Type B pancreatic cell (in vitro differentiated cells): ENCODE measurements at places on chromosomes 12 and 14. TPM values are rescaled to one million over a fixed set of nuclear protein-coding genes. Genes with fewer than 3 reads are reported as not detected.

DNA sequence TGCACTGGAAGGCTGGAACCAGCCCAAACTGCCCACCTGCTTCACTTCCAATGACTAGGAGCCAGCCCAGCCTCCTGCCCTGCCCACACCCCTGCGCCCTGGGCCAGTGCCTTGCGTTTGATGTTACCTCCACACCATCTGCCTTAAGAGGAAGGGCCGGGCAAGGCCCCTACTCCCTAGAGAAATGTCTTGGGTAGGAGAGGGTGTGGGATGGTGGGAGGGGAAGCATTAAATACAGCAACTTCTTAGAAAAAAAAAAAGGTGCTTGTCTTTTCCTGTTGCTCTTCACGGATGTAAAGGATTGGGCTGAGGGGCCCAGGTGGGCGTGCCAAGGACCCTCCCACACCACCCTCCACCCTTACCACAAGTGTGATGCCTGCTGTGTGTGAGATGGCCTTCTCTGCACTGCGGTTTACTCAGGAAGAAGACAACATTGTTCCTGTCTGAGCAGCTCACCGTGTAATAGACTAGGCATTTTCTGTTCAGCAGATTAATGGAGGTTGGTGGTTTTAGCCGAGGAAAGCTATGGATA, 99.9 kb downstream of the NINJ2 start:
- no peak for DNase-seq

- DNase-seq: no peak
Measured at GRCh38 chr14:50007123-50007903, 109.1 kb downstream of the VCPKMT start.

- DNase-seq: no peak
Measured at GRCh38 chr14:34103176-34103575, 152.3 kb upstream of the EGLN3 start.

DNA sequence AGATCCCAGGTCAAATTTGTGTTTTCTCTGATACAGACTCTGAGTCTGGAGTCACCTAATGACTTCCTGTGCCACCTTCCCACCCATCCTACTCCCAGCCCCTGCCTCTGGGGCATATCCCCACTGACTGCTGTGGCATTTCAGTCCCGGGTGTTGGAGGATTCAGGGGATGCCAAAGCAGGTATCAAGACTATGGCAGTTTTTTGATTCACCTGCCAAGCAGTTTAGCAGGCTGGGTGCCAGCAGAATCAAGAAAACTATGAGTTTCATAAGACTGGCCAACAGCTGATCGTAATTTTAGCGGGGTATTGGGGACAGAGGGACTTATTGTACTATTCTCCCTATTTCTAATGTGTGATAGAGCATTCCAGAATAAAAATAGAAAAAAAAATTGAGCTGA, 4.6 kb downstream of the PLEKHH1 start:
- no peak for DNase-seq

DNA sequence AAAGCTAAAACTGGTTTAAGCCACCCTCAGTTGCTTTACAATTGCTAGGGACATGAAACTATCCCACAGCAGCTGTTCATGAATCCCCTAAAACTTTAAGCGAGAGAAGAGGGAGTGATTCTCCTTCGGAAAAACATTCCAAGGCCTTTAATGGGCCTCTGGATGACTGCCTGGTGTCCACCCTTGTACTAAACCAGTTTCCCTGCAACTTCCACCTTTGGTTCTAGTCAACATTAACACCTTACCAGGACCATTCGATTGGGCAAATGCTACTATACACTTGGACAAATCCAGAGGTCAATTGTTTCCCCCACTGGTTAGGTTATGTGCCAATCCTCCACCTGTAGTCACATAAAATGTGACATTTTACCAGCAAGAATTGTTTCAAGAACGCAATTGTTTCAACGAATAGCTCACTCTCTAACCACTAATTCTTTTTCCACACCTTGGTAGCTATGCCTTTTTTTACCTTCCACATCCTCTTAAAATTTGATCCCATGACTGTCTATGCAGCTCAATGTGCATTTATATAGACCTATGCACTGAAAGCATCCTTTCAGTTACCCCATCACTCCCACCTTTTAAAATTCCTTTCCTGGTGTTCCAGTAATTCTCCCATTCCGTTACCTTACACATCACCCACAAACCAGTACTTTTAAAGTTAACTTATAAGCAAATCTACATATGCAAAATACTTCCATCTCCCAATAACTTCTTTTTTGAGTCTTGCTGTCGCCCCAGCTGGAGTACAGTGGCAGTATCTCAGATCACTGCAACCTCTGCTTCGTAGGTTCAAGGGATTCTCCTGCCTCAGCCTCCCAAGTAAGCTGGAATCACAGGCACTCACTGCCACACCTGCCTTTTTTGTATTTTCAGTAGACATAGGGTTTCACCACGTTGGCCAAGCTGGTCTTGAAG, 3.6 kb downstream of the UBC start:
- no peak for DNase-seq

DNA sequence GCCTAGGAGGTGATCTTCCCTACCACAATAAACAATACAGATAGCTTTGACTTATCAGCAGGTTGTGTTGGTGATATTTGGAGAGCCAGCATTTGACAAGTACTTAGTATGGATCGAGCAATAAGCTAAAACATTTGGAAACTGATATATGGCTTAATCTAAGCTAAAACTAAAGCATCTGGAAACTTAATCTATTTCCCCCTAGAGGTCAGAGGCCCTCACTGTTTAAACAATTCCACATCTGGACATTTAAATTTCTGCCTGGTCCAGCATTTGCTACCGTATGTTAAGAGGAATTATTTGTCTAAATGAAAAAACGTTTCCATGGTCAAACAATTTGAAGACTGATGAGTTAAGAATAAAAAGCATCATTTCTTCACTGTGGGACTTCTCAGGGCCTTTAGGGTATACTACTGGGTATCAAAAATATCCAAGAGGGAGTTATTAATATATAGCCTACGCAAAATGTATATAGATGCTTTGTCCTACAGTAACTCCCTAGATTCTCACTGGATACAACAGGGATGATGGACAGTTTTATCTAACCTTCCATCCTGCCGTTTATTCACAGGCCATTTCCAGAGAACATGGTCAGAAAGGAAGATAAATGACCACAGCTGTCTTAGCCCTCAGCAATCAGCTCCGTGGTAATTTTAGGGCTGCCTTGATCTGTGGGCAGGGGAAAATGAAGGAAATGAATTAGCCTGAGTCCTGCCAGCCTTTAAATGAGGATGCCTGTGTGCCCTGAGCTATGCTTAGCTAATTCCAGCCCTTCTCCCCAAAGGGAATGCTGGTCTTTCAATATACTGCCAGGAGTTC, 135.4 kb upstream of the NUDT4 start:
- DNase-seq: no peak

GRCh38 chr14:103724116-103724515, 8.5 kb downstream of the ZFYVE21 start:
- no peak for DNase-seq

- DNase-seq: no peak
Measured at GRCh38 chr14:91405724-91406435, 11.7 kb downstream of the CCDC88C start.

ZNF219 gene
- total RNA-seq: 47.8 and 58.0 TPM in 2 replicates

GNG2 gene
- 8.7 and 45.3 TPM in 2 replicates for total RNA-seq
